Activated CD8-positive, alpha-beta T cell treated with anti-CD3 and anti-CD28 coated beads, Interleukin-2, amount 10 ng/mL, durations not matched to agents 7 days and 5 days (primary cell): ENCODE measurements at places on chromosomes 7 and 10.
A peak's percentile ranks its signal among the peaks of the same experiment; 100 is the strongest.

- peaks cover 4% of the 10 kb centered on the region for H3K4me1 ChIP-seq
- H3K36me3 ChIP-seq, result no peaks in the 10 kb centered on the region
- no peak overlapping the region for H3K4me3 ChIP-seq
- DNase-seq, result no peak
- H3K27me3 ChIP-seq, result peaks cover 1% of the 10 kb centered on the region
Measured at GRCh38 chr10:79378383-79378646, 31.0 kb downstream of the PPIF start.

DNA sequence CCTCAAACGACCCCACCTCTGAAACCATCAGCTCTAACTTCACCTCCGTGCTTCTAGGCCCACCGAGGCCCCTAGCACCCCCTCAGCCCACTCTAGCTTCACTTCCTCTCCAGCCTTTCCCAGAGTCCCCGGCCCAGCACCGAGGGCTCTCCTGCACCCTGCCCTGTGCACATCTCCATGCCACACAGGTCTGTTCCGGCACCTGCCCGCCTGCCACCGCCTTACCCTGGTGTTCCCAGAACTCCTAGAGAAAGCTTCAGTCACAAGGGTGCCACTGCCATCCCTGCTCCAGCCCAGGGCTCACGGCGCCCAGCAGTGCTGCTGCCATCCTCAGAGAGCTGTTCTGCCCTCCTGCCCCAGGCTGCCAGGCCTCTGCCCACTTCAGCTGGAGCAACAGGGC is 61.3 kb upstream of the INSIG1 start:
- peaks cover 8% of the 10 kb centered on the region for H3K27me3 ChIP-seq
- no peaks in the 10 kb centered on the region for H3K4me1 ChIP-seq
- no peak overlapping the region for H3K4me3 ChIP-seq
- DNase-seq, result no peak

GRCh38 chr7:114842551-114843065 is 79.3 kb upstream of the MDFIC start:
- H3K4me1 ChIP-seq, result no peaks in the 10 kb centered on the region
- no peak overlapping the region for H3K4me3 ChIP-seq
- DNase-seq, result no peak
- no peak overlapping the region for H3K27ac ChIP-seq

- no peak overlapping the region for H3K27ac ChIP-seq
- peak; percentile 32 for DNase-seq
- H3K27me3 ChIP-seq, result peaks cover 36% of the 10 kb centered on the region
- H3K4me3 ChIP-seq, result peak overlapping the region; percentile 75
- peaks cover 14% of the 10 kb centered on the region for H3K4me1 ChIP-seq
Measured at GRCh38 chr7:91264924-91265681, 870 bp downstream of the FZD1 start.

- H3K27me3 ChIP-seq, result peaks cover 11% of the 10 kb centered on the region
- H3K27ac ChIP-seq, result no peak overlapping the region
- no peak for DNase-seq
- H3K4me1 ChIP-seq, result peaks cover 40% of the 10 kb centered on the region
Measured at GRCh38 chr7:116164552-116165306, 45.6 kb upstream of the TES start.

- H3K27me3 ChIP-seq, result no peaks in the 10 kb centered on the region
- H3K36me3 ChIP-seq, result no peaks in the 10 kb centered on the region
- H3K4me3 ChIP-seq, result no peak overlapping the region
- no peak overlapping the region for H3K27ac ChIP-seq
- H3K4me1 ChIP-seq, result no peaks in the 10 kb centered on the region
Measured at GRCh38 chr10:130054021-130054420, 56.6 kb downstream of the C10orf143 start.
